ENCODE measurements at places on chromosomes 11 and 22.

GRCh38 chr22:30606455-30607299 lies at the start of gene TCN2:
Gene TCN2, plus strand, starts transcription at chr22:30607174. Its CDS starts 158 bp downstream, at chr22:30607332.
- DNase-seq: peak; percentile 78

- no peak for DNase-seq
Observed at GRCh38 chr11:14543260-14543659, 23.1 kb upstream of the PSMA1 start.

- DNase-seq: no peak
Observed at GRCh38 chr11:77705195-77705875, 67.7 kb upstream of the CLNS1A start.

- no peak for DNase-seq
Observed at GRCh38 chr11:26847459-26847858, 125.6 kb upstream of the SLC5A12 start.

DNA sequence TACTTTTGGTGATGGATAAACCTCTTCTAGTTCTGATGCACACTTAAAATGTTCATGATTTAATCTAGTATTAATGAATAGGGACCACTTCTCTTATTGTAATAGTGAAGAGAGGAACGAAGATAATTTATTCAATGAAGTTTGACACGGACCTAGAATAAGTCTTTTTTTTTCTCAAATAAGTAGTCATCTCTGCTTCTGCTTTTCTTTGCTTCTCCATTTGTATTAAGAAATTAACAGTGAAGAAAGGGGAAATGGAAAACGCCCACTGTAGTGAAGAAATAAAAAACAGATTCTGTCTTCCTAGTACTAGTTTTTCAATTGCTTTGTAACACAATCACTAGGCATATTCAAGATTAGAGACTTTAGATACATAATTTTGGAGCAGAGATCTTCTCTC lies 73.0 kb downstream of the CD44 start:
- DNase-seq: no peak

GRCh38 chr22:40477683-40478337 lies 107.4 kb downstream of the SGSM3 start:
- no peak for DNase-seq

DNA sequence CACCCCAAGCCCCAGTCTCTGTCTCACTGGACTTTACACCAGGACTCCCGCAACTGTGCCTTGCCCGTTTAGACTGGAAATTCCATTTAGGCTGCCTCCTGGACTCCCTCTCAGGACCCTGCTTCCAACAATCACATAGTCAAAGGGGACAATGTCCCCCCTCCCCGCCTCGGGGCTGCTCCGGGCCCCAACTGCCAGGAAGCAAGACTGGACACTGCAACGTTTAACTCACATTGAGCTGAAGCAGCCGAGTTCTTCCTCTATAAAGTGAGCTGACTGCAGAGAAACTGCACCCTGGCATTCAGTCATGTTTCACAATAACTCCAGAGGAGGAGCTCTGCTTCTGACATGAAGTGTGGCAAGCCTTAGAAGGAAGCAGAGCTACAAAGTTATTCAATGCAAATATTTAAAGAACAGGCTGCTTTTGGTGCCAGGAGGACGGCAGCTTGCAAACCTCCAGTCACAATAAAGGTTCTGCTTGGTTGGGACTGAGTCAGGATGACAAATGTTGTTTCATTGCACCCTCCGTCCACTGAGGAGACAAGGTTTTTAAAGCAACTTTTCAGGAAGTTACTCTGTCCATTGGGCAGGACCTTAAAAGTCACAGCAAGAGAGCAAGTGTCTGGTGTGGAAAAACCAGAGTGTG lies 19.9 kb downstream of the PACSIN2 start:
- DNase-seq: peak; percentile 41

- DNase-seq: no peak
Observed at GRCh38 chr11:121071846-121072450, 29.1 kb upstream of the TECTA start.

DNA sequence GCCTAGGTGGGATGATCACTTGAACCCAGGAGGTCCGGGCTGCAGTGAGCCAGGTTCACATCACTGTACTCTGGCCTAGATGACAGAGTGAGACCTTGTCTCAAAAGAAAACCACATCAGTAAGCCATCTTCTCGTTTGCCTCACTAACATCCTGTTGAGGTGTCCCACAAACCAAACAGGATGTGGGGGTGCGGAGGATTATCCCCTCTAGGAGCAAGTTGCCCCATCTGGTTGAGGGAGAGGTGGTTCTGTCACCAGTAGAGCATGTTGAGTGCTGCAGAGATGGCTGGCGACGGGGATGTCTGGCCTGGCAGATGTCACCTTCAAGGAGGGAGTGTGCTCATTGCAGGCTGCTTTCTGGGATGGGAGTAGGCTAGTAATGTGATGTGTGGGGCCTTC lies 72.4 kb downstream of the ZNRF3 start:
- DNase-seq: no peak

- no peak for DNase-seq
Observed at GRCh38 chr22:46996595-46997310, 234.3 kb downstream of the TBC1D22A start.

GRCh38 chr22:30432096-30432495 lies 6.5 kb downstream of the MTFP1 start:
- DNase-seq: no peak

GRCh38 chr11:67371911-67372320 lies 1.5 kb downstream of the CLCF1 start:
- no peak for DNase-seq

GRCh38 chr11:111911563-111912401 lies at the start of gene CRYAB:
Gene CRYAB, minus strand, starts transcription at chr11:111911770. Its CDS starts 46 bp downstream, at chr11:111911724.
- DNase-seq: no peak

GRCh38 chr22:32987081-32987631 lies 71.0 kb downstream of the SYN3 start:
- DNase-seq: no peak
